ENCODE measurements at places on chromosomes 2 and 18.
A peak's percentile ranks its signal among the peaks of the same experiment; 100 is the strongest.

DNA sequence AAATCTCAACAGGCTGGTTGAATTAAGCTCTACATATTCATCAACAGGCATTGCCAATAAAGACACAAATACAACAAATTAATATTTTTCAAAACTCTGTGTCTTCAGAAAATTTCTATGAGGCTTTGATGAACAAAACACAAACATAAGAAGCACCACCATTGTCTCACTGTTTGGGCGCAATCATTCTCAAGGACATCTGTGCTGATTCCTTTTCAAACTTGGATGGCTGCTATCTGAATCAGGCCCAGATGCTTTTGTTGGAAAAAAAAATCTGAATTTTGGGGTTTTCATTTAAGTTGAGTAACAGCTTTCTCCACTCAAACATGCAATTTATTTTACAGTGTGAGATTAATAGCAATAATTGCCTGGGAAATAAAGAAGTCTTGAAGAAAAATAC, 173.8 kb downstream of the NRXN1 start:
- DNase-seq: no peak

- no peak for DNase-seq
Measured at GRCh38 chr18:42437001-42437400, 482.0 kb downstream of the PIK3C3 start.

GRCh38 chr2:12110481-12110880, 364.0 kb downstream of the LPIN1 start:
- DNase-seq: no peak

DNA sequence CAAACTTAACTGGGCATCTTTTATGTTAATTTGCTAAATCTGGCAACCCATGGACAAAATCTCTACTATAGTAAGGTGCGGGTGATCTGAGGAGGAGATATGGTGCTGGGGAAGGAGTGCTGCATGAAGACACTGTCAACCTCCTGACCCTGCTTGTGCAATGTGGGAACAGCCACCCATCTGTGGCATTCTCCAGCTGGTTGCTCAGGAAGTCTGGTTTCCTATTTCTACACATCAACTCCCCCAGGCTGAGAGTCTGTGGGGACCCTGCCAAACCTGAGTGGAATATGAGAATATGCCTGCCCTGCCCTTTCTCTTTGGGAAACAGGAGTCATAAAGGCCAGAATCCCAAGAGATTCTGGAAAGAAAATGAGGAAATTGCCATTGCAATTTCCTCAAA, 60.1 kb upstream of the PAX3 start:
- DNase-seq: peak; percentile 42

GRCh38 chr2:142940606-142941223, 63.3 kb downstream of the KYNU start:
- DNase-seq: no peak

All from H4 (cell line).